ENCODE measurements at places on chromosomes 3 and 15. TPM values are rescaled to one million over a fixed set of nuclear protein-coding genes. Genes with fewer than 3 reads are reported as not detected.

Gene KAT2B
- total RNA-seq = 54.4 TPM

Gene KCNAB1
- not detected for total RNA-seq

DNA sequence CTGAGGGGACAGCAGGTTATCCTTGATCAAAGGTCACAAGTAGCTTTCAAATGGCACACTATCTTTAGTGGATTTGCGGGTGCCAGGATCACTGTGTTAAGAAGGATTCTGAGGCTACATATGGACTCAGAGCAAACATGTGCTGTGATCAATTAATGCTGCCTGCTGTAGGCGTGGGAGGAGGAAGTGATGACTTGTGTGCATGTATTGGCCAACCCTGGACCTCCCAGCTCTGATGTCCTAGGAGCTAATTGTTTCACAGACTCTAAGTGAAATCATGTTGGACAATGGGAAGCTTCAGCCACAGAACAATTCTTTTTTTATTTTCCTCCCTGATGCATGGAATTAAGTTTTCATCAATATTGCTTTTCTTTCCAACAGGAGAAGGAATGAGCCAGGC lies 24.4 kb downstream of the FAH start:
- no peak for DNase-seq
- H3K4me3 ChIP-seq = no peak overlapping the region
- no peaks in the 10 kb centered on the region for H3K27me3 ChIP-seq
- no peaks in the 10 kb centered on the region for H3K4me1 ChIP-seq

Gene SLC7A14
- not detected for total RNA-seq

Gene RETNLB
- total RNA-seq = not detected

GRCh38 chr3:108164391-108164790 lies 57.8 kb downstream of the IFT57 start:
- no peaks in the 10 kb centered on the region for H3K4me1 ChIP-seq
- no peaks in the 10 kb centered on the region for H3K27me3 ChIP-seq

Gene BTLA
- 8.5 TPM for total RNA-seq

GRCh38 chr3:49035281-49035680 lies 6.1 kb upstream of the IMPDH2 start:
- no peak for DNase-seq
- H3K36me3 ChIP-seq = peaks cover 78% of the 10 kb centered on the region

All from CD4-positive, alpha-beta T cell (primary cell).